BJ (cell line): ENCODE measurements at places on chromosomes 3 and 15.

- DNase-seq: no peak
Measured at GRCh38 chr15:59539799-59540198, 71.8 kb upstream of the GCNT3 start.

DNA sequence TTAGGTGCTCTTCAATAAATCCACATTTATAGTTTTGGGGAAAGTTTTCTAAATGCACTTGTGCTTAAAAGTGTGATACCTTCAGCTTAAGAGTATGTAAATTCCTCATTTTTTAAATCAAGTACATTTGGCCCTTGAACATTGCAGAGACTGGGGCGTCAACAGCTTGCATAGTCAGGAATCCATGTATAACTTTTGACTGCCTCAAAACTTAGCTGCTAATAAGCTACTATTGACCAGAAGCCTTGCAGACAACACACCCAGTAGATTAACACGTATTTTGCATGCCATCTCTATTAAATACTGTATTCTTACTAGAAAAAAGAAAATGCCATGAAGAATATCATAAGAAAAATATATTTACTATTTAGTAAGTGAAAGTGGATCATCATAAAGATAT, 1211.8 kb upstream of the ALCAM start:
- DNase-seq: no peak

- no peak for DNase-seq
Measured at GRCh38 chr3:46400000-46400734, 6.7 kb downstream of the CCR5AS start.

GRCh38 chr3:114706591-114707232, 412.9 kb downstream of the TIGIT start:
- no peak for DNase-seq

- no peak for DNase-seq
Measured at GRCh38 chr3:16415911-16416476, 97.5 kb downstream of the RFTN1 start.

DNA sequence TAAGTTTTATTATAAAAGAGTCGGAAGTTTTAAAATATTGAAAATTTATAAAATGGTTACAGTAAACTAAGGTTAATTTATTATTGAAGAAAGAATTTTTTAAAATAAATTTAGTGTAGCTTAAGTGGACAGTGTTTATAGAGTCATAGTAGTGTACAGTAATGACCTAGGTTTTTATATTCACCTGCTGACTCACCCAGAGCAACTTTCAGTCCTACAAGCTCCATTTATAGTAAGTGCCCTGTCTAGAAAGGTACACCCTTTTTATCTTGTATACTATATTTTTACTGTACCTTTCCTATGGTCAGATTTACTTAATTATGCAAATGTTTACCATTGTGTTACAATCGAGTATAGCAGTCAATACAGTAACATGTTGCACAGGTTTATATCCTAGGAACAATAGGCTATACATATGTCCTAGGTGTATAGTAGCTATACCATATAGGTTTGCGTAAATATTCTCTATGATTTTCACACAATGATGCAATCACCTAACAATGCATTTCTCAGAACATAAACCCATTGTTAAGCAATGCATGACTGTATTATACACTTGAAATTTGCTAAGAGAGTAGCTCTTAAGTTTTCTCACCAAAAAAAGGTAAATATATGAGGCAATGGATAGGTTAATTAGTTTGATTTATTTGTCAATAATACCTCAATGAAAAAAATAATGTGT, 106.9 kb upstream of the CD96 start:
- no peak for DNase-seq

- DNase-seq: no peak
Measured at GRCh38 chr15:97903971-97904572, 56.4 kb upstream of the ARRDC4 start.

GRCh38 chr15:36428102-36428845, 151.2 kb upstream of the CDIN1 start:
- peak; percentile 99 for DNase-seq

DNA sequence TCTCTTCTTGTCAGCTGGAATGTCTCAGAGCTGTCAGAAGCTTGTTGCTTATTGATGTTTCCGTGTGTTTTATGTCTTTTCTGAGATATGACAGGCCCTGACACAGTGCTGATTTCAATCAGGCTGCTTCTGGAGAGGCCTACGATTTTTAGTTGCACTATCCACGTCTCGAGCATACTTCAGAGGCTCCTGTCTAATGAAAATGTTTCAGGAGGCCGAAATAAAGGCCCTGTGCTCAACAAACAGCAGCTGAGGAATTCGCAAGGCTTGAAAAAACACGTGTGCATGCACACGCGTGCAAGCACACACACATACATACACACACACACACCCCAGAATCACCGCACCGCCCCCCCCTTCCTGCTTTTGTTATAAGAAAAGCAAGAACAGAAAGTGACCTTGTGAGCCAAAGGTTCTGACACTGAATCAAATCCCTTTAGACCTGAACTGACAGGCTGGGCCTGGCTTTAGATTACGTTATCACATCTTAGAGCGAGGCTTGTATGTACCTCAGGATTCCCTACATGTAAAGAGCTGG, 296.6 kb downstream of the NR2F2 start:
- DNase-seq: no peak

- DNase-seq: no peak
Measured at GRCh38 chr15:91890614-91891013, 37.1 kb downstream of the SLCO3A1 start.

- DNase-seq: no peak
Measured at GRCh38 chr3:89521328-89521727, 413.9 kb downstream of the EPHA3 start.

- DNase-seq: no peak
Measured at GRCh38 chr3:136642711-136643110, 109.5 kb downstream of the STAG1 start.

DNA sequence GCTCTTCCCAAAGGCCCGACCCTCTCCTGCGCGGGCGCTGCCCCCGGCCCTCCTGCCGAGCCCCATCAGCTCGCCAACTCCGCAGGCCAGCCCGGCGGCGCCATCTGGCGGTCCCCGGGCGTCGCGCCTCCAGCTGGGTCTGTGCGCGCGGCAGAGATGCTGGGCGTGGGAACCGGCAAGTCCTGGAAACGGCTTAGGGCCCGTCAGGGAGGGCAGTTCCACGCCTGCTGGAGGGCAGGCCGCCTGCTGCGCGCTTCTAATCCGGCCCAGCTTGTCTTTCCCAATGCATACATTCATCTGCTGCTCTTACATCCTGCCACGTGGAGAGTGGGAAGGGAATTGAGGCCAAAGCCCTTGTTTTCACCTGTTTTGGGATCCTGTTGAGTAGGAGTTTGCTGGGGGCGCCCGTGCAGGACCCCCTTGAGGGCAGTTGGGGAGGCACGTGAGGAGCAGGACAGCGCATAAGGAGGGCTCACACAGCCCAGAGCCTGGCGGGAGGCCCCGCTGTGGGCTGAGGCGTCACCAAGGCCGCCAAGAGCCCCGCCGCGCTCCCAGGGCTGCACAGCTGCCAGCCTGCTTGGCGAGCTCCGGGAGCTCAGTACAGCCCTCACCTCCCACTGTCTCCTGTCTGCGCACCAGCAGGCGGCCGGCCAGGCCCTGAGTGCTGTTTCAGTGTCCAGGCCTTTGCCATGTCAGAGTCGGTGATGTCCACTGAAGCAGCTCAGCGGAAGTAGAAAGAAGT, 165.6 kb downstream of the NSMCE3 start:
- DNase-seq: peak; percentile 13

- peak; percentile 99 for DNase-seq
Measured at GRCh38 chr3:134326760-134327593, 47.3 kb downstream of the AMOTL2 start.

DNA sequence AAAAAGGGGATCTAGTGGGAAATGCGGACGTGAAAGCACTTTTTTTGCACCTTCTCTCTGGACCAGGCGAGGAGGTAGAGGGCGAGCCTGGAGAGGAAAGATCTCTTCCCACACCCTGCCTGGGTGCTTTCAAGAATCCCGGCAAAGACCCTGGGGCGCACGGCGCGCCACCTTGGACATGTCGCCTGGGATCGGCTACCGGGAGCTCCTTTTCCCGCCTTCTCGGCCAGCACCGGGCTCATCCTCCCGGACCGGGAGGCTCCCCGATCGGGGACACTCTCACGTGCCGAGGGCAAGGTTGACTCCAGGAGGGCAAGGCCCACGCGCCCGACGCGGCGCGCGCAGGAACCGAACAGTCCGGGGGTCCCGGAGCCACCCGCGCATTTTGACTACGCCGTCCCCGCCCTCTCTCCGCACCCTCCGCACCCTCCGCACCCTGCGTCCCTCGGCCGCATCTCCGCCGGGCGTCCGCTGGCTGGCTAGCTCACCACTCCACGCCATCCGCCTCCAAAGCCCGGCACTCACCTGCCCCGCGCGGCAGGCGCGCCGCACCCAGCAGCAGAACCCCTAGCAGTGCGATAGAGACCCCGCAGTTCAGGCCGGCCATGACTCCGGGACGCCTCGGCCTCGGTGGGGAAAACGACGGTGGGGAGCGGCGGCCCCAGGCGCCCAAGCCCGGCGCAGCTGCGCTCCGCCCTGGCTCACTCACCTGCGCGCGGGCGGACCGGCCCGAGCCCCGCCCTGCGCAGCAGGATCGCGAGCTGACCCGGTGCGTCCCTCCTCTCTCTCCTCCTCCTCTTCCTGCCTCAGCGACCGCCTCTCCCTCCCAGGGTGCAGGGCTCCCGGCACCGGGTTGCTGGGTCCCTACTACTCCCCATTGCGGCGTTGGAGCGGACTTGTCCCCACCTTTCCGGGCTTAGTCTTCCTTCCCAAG, at the start of gene CDCP1:
CDCP1 (minus strand) TSS at position 698 of the 934 bp plus-strand sequence; CDS start at position 607, 91 bp downstream.
- DNase-seq: no peak

DNA sequence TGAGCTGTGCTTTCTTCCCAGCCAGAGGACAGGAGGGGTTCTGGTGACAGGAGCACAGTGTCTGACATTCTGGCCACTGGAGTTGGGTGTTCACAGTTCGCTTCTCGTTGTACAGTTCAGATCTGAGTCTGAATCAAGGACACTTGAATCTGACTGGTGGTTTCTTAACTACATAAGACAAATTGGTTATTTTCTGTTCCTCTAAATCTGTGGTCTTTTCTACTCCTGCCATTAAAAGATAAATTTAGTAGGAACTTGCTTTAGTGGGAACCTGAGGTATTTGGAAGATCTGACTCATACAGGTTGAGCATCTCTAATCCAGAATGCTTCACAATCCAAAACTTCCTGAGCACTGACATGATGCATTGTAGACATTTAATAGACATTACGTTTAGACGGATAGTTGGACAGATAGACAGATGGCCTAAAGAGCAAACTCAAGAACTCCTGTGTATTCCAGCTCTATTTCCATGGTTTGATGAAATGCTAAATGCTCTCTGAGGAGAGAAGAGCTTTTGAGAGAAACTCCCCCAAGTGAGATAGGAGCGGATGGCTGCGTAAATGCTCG, 71.0 kb downstream of the CCK start:
- no peak for DNase-seq

DNA sequence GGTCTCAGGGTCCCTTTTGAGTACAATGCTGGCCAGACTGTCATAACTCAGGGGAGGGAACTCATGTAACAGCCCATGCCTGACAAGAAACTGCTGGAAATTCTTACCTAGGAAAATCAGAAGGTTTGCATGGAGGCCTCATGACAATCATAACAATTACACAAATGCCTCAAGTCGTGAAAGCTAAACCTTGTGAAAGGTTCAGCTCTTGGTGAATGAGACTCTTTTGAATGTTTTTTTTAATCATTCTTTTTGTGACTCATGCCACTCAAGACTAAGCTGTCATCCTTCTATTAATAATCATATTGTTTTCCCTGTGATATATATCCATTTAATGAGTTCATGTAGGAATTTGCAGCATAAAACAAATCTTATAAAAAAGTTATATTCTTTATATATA, 61.4 kb upstream of the LEKR1 start:
- DNase-seq: no peak

DNA sequence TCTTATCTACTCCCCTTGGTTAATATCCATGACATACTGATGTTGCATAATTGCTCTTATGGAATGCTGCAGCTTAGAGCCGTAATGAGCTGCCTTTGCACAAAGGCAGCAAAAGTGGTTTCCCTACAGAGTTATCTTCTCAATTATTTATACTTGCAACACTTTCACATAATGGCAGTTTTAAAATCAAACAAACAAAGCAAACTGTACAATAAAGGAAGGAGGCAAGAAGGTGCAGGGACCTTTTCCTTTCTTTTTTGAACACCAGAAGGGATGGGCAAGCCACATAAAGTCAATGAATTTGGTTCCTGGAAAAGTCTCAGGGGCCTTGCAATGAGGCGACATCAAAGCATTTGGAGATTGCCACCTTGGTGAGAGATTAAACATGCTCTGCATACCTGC, 188.0 kb downstream of the MEIS2 start:
- DNase-seq: no peak

DNA sequence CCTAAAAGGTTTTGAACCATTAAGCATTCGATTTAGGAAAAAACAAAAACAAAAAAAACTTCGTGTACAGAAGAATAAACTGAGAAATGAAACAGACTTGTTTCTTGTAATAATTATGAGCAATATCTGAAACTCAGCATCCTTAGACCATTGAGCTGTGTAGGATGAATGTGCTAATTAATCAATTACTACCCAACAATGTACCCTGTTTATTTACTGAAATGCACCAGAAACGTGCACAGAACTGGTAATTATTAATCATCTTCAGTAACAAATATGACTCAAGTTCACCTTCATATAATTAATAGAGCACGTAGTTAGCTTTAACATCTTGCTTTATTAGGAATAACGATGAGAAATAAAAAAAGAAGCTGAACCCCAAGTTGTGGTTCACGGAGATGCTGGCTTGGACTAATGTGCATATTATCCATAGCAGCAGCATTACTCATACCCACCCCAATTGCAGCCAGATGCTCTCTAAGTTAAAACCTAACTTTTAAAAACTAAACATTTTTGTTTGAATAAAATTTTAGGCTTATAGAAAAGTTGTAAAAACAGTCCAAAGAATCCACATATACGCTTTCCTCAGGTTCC, 10.2 kb upstream of the C15orf61 start:
- peak; percentile 65 for DNase-seq

DNA sequence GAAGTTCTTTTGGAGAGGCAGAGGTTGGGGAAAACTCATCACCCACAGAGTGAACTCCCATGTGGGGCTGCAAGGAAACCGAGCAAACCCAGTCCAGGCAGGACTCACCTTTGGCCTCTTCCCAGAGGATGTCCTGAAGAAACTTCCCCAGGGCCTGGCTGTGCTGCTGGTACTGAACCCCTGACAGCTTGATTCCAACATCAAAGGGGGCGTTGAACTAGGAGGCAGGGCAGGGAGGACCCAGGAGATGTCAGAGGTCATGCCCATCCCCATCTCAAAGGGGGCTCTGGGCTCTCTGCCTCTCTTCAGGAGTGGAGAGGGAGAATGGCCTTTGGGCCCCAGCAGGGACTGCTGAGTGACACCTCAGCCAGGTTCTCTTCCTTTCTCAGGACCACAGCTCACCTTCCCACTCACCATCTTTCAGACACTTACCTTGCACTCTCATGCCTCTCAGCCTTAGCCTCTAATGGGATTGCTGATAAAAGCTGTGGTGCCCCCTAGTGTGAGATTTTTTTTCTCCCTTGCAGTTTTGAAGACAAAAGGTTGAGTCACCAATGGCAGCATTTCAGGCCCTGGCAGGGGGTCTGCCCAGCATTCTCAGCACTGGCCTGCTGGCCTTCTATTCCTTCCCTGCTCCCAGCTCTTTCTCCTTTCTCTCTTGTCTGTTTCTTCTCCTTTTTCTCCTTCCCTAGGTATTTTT, 6.0 kb downstream of the GHRL start:
- no peak for DNase-seq
